ENCODE measurements at places on chromosomes 5 and 9. TPM values are rescaled to one million over a fixed set of nuclear protein-coding genes. Genes with fewer than 3 reads are reported as not detected.

The PAEP gene
- total RNA-seq: not detected

The PPIC gene
- 47.2 TPM for total RNA-seq

The STARD4 gene
- 135 TPM for total RNA-seq

The ADCY2 gene
- total RNA-seq: 1.1 TPM

The LCN12 gene
- total RNA-seq: not detected

The CNTNAP3 gene
- 7.0 TPM for total RNA-seq

The SEMA5A gene
- total RNA-seq: 0.72 TPM

The IFNA13 gene
- not detected for total RNA-seq

The GRM6 gene
- total RNA-seq: not detected

The APBA1 gene
- under 0.01 TPM for total RNA-seq

The VLDLR gene
- total RNA-seq: 32.8 TPM

The MAMDC2 gene
- 9.6 TPM for total RNA-seq

The BTNL3 gene
- not detected for total RNA-seq

The C5orf52 gene
- not detected for total RNA-seq

The SEC61B gene
- total RNA-seq: 70.8 TPM

The SHC3 gene
- total RNA-seq: under 0.01 TPM

The TICAM2 gene
- total RNA-seq: 0.72 TPM

The CTNND2 gene
- not detected for total RNA-seq

The PTGES2 gene
- 112 TPM for total RNA-seq

The LIFR gene
- total RNA-seq: 5.8 TPM

The CTSV gene
- total RNA-seq: 36.9 TPM

The GARIN3 gene
- total RNA-seq: not detected
